ENCODE measurements at places on chromosomes 7 and 10. TPM values are rescaled to one million over a fixed set of nuclear protein-coding genes. Genes with fewer than 3 reads are reported as not detected.
A peak's percentile ranks its signal among the peaks of the same experiment; 100 is the strongest.

The RELN gene
- polyA plus RNA-seq = not detected

The ETV1 gene
- polyA plus RNA-seq = not detected

The C10orf67 gene
- not detected for polyA plus RNA-seq

- DNase-seq = no peak
- H3K4me3 ChIP-seq = no peak overlapping the region
- H3K27me3 ChIP-seq = no peaks in the 10 kb centered on the region
- no peak overlapping the region for H3K27ac ChIP-seq
- no peaks in the 10 kb centered on the region for H3K36me3 ChIP-seq
- H3K4me1 ChIP-seq = peaks cover 7% of the 10 kb centered on the region
These were observed 18.2 kb upstream of the PRKAG2 start for GRCh38 chr7:151895008-151895630.

- no peak overlapping the region for H3K27ac ChIP-seq
- no peak for DNase-seq
- H3K4me3 ChIP-seq = no peak overlapping the region
- no peaks in the 10 kb centered on the region for H3K27me3 ChIP-seq
- no peaks in the 10 kb centered on the region for H3K4me1 ChIP-seq
These were observed 72.0 kb downstream of the DGKI start for GRCh38 chr7:137774793-137775201.

DNA sequence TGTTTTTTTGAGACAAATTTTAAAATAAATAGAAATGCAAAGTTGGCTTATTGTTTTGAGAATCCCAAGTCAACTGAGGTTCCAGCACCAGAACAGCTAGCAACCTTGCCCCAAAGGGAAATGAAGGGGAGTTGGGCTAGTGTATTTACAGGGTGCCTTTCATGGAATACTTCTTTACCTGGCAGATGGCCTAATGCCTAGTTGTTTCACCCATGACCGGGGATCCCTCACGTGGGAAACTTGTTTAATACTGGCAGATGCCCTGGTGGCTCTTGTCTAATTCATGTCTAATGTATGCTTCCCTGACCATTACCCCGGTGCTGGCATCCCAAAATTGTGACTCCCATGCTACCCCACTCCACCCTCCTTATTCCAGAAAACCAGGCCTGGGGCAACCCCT lies 861.1 kb upstream of the ZWINT start:
- no peak for DNase-seq
- H3K27me3 ChIP-seq = no peaks in the 10 kb centered on the region
- no peak overlapping the region for H3K27ac ChIP-seq
- H3K4me3 ChIP-seq = no peak overlapping the region

DNA sequence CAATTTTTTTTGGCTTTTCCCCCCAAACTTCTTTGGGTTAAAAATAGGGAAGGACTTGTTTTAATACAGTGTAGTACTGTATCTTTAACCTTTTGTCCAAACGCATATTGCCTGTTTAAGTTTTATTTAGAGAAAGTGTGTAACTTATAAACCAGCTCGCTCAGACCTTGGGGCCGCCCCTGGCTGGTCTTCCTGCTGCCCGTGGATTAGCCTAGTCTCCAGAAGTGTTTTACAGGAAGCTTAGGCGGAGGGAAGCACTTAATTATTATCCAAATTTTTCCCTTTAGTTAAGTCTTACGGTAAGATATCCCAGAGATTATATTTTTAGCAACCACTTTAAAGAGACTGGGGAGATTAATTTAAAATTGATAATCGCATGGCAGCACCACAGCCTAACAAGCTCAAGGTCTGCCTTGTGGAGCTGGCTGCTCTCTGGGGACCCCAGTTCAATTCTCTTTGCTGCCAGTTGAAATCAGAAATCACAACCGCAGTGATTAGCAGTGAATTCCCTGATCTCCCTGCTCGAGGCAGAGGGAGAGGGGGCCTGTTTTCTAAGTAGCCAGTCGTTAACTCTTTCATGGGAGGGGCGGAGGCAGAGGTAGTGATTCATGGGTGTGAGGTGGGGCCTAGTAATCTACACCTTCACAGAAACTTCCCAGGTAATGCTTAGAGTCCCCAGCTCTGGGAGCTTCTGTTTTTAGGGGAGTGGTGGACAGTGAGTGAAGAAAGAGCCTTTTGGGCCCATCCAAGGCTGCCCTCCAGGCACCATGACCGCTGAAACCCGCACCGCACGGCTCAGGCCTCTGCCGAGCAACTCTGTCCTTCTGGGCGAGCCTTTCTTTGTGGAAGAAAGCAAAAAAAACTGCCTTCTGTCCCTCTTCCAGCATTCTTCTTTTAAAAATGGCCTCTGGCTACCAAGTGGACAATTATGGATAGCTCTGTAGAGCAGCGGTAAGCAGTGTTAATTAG lies 548.7 kb upstream of the GALNT17 start:
- no peak for DNase-seq
- H3K27ac ChIP-seq = no peak overlapping the region
- no peaks in the 10 kb centered on the region for H3K4me1 ChIP-seq
- H3K36me3 ChIP-seq = no peaks in the 10 kb centered on the region
- no peak overlapping the region for H3K4me3 ChIP-seq

GRCh38 chr7:100888291-100888987 lies 1.1 kb downstream of the UFSP1 start:
- peak overlapping the region; percentile 81 for H3K4me3 ChIP-seq
- H3K27me3 ChIP-seq = peaks cover 32% of the 10 kb centered on the region
- H3K36me3 ChIP-seq = peaks cover 33% of the 10 kb centered on the region
- DNase-seq = no peak

- DNase-seq = no peak
- no peak overlapping the region for H3K27ac ChIP-seq
- peaks cover 15% of the 10 kb centered on the region for H3K4me1 ChIP-seq
These were observed 100.9 kb upstream of the CHST15 start for GRCh38 chr10:124194199-124194824.

DNA sequence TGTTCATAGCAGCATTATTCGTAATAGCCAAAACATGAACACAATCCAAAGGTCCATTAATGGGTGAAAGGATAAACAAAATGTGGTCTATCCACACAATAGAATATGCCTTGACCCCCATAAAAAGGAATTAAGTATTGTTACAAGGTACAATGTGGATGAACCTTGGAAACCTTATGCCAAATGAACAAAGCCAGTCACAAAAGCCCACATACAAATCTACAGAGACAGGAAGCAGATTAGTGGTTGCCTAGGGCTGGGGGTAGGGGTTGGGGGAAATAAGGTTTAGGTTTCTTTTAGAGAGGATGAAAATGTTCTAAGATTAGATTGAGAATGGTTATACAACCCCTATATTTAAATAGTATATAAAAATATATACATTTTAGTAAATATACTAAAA lies 34.8 kb downstream of the PIP4K2A start:
- no peak for DNase-seq
- no peaks in the 10 kb centered on the region for H3K36me3 ChIP-seq
- peaks cover 23% of the 10 kb centered on the region for H3K4me1 ChIP-seq
- no peak overlapping the region for H3K27ac ChIP-seq

Measured in CD14-positive monocyte (primary cell).